ENCODE measurements at places on chromosomes 13 and 19.
A peak's percentile ranks its signal among the peaks of the same experiment; 100 is the strongest.

GRCh38 chr13:24664726-24665409 lies 15.3 kb upstream of the ATP12A start:
- ATAC-seq, result no peak

DNA sequence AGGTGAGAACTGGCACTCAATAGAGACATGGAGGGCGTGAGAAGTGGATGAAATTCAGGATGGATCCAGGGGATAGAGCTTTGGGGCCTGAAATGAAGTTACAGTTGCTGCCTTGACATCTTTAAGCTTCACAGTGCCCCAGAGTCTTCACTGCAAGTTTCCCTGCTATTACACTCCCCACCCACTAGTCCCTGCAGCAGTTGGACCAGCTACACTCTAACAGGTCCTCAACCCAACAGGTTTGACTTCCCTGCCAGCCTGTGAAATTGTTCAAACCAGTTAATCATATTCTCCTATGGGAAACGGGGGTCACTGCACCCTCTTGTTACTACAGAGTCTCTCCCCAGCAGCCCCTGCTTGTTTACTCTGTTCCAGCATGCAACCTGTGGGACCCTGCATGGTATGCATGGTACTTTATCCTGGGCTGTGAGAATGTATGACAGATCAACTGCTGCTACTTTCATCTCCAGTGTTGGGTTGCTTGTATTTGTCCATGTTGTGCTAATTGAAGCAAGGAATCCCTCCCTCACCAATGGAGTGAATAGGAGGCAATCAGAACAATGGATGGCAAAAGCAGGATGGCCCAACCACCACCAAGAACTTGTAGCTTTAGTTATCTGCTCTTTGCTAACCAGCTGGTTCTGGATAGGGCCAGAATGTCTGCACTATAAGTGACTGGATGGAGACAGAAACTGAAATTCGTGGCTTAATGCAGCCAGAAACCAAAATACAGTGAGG lies 314.2 kb downstream of the OLFM4 start:
- ATAC-seq, result no peak

GRCh38 chr13:23668562-23668961 lies 98.3 kb downstream of the TNFRSF19 start:
- ATAC-seq, result no peak

DNA sequence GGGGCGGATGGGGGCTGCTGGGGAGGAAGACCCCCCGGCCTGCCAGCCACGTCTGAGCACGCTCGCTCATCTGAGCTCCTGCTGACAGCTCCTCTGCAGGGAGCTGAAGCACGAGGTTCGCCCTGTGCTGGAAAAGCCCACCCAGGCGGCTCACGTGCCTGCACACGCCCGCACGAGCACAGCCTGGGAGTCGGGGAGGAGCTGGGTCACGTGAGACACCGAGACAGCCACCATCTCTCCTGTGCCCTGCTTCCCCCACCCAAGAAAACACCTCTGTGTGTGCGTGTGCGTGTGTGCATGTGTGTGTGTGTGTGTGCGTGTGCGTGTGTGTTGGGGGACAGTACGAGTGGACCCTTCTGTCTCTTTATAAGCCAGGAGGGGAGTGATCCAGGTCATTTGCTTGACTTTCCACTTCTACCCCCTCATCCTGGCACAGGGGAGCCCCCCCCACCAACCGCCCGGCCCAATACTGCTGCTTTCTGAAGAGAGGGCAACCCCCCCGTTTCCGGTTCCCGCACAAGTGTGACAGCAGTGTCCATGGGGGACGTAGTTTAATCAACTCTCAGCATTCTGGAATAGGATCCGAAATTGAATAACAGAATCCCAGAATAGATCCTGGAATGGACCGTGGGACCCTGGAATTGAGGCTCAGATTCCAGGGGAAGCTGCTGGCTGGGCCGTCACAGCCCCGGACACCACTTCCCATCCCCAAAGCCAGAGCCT lies 42.5 kb downstream of the CELF5 start:
- ATAC-seq, result no peak

DNA sequence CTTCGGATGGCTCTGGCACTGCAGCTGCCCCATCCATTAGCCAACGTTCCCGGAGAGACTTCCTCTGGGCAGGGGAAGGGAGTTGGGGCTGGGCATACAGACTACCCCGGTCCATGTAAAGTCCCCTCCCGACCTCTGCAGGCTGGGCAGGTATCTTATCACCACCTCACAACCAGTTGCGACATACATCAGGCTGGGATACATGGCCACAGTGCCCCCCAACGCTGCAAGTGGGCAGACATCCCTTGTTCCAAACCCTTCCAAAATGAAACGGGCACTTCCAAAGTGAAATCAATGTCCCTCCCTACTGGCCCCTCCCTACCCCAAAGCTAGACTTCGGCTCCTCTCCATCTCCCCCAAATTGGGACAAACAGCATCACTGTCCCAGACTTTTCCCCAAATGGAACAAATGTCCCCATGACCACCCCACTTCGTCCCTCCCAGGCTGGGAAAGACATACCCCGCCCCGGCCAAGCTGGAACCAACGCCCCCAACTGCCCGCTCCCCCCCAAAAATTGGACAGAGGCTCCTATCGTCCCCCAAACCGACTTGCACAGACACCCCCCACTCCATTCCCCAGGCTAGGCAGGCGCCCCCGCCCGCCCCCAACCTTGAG lies 5.0 kb downstream of the PALM3 start:
- peak; percentile 8 for ATAC-seq

- ATAC-seq, result no peak
Observed at GRCh38 chr13:39451860-39452301, 151.1 kb downstream of the LHFPL6 start.

DNA sequence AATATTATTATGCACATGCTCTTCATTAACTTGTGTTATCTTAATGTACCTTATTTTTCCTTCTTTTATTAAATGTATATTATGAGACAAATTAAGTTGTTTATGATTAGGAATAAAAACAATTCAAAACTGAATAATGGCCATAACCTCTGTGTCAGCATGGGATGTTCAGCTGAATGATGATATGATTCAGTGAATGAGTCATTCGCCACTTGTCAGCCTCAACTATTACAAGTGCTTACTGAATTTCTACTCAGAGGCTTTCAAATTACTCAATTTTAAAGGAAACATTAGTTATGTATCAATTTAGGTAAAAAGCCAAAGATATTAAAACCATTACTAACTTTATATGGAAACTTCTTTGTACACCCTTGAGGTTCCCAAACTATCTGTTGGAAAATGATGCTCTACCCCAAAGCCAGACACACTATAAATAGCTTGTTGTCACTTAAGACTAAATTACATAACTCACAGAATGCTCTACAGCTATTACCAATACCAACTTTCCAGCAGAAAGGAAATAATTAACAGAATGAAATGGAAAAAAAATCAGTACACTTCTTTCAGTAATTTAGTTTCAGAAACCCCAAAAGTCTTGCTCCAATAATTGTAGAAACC lies 14.4 kb downstream of the LIG4 start:
- ATAC-seq, result no peak

- ATAC-seq, result no peak
Observed at GRCh38 chr19:40687525-40688016, 2.9 kb downstream of the NUMBL start.

- ATAC-seq, result no peak
Observed at GRCh38 chr13:26910754-26911465, 150.3 kb upstream of the GPR12 start.

- ATAC-seq, result no peak
Observed at GRCh38 chr19:7868326-7868670, 5.9 kb downstream of the PRR36 start.

- ATAC-seq, result peak; percentile 68
Observed at GRCh38 chr13:72141855-72142519, 275.0 kb upstream of the DACH1 start.

DNA sequence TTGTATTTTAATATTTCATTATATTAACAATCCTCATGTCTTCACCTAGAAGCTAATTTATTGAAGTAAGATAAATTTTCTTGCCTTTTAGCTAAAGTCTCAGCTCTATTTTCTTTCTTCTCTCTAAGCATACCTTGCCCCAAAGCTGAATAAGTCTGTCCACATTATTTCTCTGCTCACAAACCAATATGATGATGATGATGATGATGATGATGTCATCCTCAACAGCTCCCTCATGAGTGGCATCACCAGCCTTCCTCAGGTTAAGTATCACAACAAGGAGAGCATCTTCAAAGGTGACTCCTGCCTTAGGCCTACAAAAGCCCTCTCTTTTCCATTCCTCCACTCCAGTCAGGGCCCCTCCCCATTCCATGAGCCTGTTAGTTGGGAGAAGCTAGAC lies 31.9 kb upstream of the ATP12A start:
- no peak for ATAC-seq

- no peak for ATAC-seq
Observed at GRCh38 chr19:1901940-1902404, 3.2 kb upstream of the ADAT3 start.

DNA sequence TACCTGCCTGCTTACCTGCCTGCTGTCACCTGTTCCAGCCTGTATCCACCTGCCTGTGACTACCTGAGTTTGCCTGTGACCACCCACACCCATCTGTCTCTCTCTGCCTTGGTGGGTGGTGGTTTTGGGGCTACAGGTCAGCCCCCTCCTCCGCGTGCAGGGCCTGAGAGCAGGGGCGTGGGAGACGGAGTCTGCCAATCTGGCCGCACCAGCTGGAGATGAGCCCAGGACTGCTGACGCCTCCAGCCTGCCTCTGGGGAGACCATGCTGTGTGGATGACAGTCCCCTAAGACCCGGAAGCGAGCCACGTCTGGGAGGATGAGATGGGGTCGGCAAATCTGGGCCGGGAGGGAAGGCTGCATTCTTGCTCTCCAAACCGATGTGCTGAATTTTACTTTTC lies 15.9 kb upstream of the KCTD15 start:
- no peak for ATAC-seq

Data from SK-N-SH treated with all-trans-retinoic acid at 6 μM for 48 hours (cell line).